Activated CD8-positive, alpha-beta T cell treated with anti-CD3 and anti-CD28 coated beads, Interleukin-2, amount 10 ng/mL, durations not matched to agents 7 days and 5 days (primary cell): ENCODE measurements at places on chromosomes 6 and 20. TPM values are rescaled to one million over a fixed set of nuclear protein-coding genes. Genes with fewer than 3 reads are reported as not detected.

Gene RIPOR3
- total RNA-seq = not detected

Gene TRIM10
- total RNA-seq = not detected

Gene DYNLT2
- total RNA-seq = 2.6 TPM

Gene HRH3
- not detected for total RNA-seq

Gene VSX1
- total RNA-seq = not detected

Gene MYBL2
- 129 TPM for total RNA-seq

Gene SLC16A10
- 6.4 TPM for total RNA-seq

- DNase-seq = no peak
Observed at GRCh38 chr6:82437701-82438100, 74.1 kb downstream of the TPBG start.

GRCh38 chr6:82645536-82646230, 282.1 kb downstream of the TPBG start:
- DNase-seq = no peak

- DNase-seq = no peak
Observed at GRCh38 chr6:156917213-156917612, 140.0 kb downstream of the ARID1B start.

DNA sequence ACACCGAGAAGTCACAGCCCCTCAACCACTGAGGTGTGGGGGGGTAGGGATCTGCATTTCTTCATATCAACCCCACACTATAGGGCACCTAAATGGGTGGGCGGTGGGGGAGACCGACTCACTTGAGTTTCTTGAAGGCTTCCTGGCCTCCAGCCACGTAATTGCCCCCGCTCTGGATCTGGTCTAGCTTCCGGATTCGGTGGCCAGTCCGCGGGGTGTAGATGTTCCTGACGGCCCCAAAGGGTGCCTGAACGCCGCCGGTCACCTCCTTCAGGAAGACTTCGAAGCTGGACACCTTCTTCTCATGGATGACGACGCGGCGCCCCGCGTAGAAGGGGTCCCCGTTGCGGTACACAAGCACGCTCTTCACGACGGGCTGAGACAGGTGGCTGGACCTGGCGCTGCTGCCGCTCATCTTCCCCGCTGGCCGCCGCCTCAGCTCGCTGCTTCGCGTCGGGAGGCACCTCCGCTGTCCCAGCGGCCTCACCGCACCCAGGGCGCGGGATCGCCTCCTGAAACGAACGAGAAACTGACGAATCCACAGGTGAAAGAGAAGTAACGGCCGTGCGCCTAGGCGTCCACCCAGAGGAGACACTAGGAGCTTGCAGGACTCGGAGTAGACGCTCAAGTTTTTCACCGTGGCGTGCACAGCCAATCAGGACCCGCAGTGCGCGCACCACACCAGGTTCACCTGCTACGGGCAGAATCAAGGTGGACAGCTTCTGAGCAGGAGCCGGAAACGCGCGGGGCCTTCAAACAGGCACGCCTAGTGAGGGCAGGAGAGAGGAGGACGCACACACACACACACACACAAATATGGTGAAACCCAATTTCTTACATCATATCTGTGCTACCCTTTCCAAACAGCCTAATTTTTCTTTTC, at the start of gene DCDC2:
TSS of gene DCDC2 (minus strand) at position 724 of the 883 bp plus-strand sequence. CDS start at position 415, 309 bp downstream.
- DNase-seq = peak; percentile 57

DNA sequence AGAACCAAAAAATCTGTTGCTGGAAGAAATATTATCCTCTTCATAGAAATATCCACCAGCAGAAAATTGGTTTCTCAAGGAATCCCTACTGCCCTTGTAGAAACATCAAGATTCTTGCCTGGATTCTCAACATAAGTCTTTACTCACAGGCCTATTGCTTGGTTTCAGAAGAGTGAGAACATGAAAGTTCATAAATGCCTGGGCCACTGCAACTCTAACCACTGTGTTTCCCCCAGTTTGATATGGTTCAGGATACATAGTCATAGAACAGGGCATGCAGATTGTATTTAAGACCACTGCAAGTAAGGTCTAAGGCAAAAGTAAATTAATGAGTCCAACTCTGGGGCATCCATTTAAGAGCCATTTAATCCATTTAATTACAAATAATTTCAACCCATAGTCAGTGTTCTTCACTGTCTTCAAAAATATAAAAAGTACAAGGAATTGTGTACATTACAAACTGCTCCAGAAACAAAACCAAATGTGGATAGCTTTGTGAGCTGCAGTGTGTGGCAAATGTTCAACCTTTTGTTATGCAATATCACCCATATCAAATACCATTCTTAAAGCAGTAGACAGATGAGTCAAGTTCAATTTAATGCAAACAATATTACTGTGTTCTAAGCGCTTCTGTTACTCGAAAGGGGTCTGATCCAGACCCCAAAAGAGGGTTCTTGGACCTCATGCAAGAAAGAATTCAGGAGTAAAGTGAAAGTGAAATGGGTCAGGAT, 83.3 kb downstream of the OPRM1 start:
- DNase-seq = no peak

- no peak for DNase-seq
Observed at GRCh38 chr6:111941686-111942330, 68.6 kb upstream of the FYN start.

DNA sequence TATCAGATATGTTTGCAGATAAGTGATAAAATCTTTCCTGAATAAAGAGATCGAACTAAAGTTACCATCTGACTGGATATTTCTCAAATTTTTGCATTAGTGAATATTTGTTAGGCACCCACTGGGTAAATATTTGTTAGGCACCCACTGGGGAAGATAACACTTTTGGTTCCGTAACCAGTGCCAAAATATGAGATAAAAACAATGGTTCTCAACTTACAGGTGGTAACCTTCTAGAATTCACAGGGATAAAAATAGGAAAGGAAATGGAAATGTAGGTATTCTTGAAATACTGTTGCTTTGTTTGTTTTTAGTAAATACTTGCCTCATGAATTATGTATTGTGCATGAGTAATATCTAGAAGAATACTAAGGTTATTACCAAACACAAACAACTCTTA, 245.0 kb upstream of the KHDRBS2 start:
- no peak for DNase-seq

DNA sequence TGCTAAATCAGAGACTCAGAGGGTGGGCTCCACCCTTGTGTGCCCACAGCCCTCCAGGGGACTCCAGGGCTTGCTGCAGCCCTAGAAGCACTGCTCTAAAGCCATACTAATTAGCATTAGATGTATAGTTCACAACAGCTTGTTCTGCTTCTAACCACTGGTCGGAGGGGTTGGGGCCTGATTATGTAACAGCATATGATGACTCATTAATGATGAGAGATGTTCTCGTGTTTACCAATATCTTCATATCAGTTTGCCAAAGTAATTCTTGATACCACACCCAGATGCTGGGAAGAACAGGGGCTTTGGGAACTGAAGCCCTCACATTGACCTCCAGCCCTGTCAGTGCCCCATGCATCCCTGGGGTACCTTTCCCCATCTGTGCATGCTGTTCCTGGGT, 104.1 kb upstream of the FOXA2 start:
- no peak for DNase-seq

- DNase-seq = no peak
Observed at GRCh38 chr6:147304016-147304415, 99.8 kb downstream of the STXBP5 start.

- no peak for DNase-seq
Observed at GRCh38 chr6:52495922-52496321, 75.8 kb downstream of the EFHC1 start.

GRCh38 chr20:33689973-33690372, 3.8 kb upstream of the E2F1 start:
- DNase-seq = peak; percentile 76

DNA sequence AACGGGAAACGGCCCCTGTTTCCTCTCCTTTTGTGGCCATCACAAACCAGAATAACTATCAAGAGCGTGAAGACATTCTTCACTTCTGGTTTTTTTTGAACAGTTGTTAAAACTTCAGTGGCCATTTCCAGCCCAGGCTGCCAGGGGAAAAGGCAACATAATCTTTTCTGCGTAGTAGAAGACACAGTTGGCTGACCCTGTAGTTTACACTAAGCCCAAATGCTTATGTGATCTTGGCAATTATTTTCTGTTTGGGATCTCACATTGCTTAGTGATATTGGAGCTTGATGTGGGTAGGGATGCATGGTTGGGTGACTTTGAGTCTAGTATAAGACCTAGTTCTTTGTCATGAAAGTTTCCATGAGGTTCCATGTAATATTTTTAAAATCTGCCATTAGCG, 449.4 kb upstream of the CDH4 start:
- DNase-seq = no peak

DNA sequence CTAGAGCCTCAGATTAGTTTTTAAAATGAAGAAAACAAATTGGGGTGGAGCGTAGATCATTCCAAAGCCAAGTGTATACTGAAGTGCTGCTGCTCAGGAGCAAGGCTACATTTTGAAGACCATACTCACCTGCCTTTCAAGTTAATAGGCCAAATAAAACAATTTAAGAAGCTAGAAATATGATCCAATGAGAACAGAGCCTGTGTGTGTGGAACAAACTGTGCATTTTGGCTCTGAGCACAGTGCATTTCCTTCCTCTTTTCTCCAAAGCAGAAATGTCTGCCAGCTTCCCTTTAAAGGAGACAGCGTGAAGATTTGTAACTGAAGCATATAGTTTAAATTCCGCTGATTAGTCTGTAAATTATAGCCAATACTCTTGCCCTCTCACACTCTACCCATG, 3.2 kb upstream of the IFNGR1 start:
- DNase-seq = no peak

DNA sequence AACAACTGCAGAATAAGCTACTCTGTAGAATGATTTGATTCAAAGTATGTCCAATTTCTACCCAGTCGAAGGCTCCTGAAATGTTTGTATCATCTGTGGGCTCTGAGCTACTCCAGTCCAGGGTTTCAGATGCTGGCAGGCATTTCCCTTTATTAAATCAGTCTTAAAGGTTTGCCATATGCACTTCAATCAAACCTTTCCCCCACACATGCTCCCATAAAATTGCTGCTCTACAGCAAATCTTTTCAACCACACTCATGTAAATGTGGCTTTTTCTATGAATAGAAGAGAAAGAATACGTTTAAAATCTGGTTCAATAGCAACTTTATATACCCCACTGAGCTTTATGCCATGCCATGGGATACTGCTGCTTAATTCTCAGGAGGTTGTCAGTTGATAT, 242.4 kb upstream of the MAP3K7 start:
- DNase-seq = no peak

- no peak for DNase-seq
Observed at GRCh38 chr6:40760887-40761286, 173.7 kb upstream of the LRFN2 start.

GRCh38 chr6:108434222-108434621, 126.5 kb upstream of the FOXO3 start:
- no peak for DNase-seq

- no peak for DNase-seq
Observed at GRCh38 chr20:53940907-53941545, 129.4 kb downstream of the BCAS1 start.

DNA sequence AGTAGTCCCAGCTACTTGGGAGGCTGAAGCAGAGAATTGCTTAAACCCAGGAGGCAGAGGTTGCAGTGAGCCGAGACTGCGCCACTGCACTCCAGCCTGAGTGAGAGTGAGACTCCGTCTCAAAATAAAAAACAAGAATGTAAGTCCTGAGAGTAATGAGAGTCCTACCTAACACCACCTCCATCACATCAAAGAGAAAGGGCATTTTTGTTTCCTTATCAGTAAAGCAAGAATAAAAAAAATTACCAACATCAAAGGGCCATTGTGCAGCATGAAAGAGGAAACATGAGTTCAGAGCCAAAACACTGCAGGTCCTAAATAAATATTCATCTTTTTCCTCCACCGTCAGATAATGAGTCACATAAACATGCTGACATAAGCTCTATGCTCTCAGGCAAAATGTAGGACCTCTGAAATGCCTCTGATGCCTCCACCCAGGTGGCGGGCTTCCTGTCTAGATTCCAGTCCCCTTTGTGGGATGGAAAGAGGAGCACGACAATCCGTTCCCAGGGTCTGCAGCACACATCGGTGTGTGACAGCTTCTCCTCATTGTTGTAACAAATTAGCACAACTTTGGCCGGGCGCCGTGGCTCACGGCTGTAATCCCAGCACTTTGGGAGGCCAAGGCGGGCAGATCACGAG, 7.2 kb downstream of the ATP9A start:
- DNase-seq = no peak

GRCh38 chr6:127956956-127957355, 56.1 kb upstream of the THEMIS start:
- DNase-seq = no peak

DNA sequence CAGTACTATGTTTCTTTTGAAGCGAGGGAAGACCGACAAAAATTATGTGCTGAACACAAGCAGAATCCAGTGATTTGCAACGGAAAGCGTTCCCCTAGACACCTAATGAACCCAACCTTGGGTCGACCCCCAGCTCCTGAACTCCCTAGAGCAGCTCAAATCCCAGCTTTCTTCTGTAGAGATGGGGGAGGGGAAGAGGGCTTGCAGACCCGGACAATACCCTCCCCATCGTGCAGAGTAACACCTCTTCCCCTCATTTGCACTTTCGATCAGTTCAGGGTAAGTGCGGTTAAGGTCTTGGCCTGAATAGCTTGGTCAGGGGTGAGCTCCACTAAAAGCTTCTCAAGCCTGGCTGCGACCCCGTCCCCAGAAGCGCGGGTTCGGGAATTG, 404 bp downstream of the CEP162 start:
- no peak for DNase-seq

DNA sequence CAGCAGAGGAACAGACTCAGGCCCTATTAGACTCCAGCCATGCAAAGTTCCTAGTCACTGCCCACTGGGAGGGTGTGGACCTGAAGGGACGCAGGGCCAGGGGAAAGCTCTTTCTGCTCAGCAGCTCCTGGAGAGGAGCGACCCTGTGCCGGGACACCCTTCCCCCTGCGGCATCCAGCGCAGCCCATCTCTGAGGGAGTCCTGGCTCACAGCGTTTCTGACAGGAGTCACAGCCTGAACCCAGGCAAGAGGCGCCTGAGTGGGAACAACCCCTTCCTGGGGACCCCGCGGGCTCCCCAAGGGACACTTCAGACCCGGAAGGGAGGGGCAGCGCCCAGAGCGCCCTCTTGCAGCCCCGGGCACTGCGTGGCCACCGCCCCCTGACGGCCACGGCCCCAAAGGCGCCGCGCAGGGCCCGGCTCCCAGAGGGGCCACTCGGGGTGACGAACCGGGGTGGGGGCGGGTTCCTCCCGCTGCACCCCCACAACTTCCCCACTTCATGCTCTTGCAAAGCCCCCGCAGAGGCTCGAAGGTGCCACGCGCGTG, 862 bp downstream of the UCKL1 start:
- DNase-seq = no peak
